Left forelimb (tissue), 1 donor: ENCODE measurements at places on chromosomes 3 and 15.

DNA sequence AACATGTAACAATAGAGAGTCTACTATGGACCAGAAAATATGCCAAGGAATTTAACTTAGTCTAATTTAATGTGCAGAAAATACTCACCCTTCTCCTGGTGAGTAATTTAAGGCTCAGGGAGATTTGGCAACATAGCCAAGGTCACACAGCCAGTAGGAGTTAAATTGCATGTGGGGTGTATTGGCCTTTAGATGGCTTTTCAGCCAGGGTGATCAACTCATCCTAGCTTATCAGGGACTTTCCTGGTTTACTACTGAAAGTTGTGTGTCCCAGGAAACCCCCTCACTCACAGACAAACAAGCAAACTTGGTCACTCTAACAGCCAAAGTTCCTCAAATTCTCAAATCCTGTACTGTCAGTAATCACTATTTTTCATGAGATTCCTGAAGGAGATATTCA, 2.6 kb upstream of the SLC9A9 start:
- no peak for DNase-seq

GRCh38 chr3:149019580-149019979, 28.2 kb downstream of the GYG1 start:
- DNase-seq = no peak

DNA sequence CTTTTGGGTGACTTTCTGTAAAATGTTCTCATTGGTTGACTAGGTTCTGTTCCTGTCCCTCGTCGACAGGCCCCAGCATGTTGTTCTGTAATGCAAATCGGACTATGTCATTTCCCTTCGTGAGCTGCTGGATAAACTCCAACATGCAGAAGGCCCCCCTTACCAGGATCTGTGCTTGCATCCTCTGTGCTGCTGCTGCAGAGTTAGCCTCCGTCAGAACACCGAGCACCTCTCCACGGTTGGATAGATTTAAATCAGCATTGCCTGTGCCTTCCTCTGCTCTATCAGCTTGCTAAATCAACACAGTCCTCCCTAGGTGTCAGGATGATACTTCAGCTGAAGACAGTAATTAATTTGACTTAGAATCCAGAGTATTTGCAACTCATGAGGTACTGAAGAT, 12.7 kb upstream of the MINDY4B start:
- no peak for DNase-seq

DNA sequence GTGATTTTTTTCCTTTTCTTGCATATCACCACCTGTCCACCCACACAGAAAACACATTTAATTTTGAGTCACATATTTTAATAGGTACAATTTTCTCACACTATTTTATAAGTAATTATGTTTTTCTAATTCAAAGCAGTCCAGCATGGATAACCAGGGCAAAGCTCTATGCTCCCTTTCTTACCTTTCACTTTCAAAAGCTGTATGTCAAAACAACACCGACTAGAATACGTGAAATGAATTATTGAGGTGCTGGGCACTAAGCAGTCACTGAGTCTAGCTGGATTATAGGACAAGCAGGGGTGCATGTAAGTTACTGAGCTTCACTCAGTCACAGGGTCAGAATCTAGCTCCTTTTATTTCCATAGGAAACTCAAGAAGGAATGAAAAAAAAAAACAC, 60.6 kb downstream of the LSAMP start:
- no peak for DNase-seq

- DNase-seq = no peak
Observed at GRCh38 chr15:92930054-92930621, 30.0 kb downstream of the CHD2 start.

- no peak for DNase-seq
Observed at GRCh38 chr15:50854601-50855490, 53.6 kb upstream of the AP4E1 start.

DNA sequence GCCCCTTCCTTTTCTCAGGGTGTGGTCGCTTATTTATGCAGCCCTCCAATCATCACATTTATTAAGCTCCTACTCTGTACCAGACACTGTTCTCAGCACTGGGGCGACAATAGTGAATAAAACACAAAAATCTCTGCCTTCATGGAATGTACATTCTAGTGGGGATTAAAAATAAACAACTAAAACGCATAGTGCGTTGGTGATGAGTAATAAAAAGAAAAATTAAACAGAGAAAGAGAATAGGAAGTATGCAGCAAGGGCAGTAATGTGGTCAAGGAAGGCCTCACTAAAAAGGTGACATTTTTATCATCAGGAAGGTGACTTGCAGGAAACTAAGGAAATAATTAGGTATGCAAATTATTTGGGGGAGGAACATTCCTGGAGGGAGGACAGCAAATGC, 5.1 kb downstream of the SLC51B start:
- no peak for DNase-seq

GRCh38 chr3:14863333-14864100, 44.8 kb downstream of the FGD5 start:
- no peak for DNase-seq

GRCh38 chr15:23497710-23498111, 50.7 kb upstream of the GOLGA6L2 start:
- DNase-seq = no peak

- no peak for DNase-seq
Observed at GRCh38 chr3:3998140-3998922, 199.1 kb downstream of the LRRN1 start.

DNA sequence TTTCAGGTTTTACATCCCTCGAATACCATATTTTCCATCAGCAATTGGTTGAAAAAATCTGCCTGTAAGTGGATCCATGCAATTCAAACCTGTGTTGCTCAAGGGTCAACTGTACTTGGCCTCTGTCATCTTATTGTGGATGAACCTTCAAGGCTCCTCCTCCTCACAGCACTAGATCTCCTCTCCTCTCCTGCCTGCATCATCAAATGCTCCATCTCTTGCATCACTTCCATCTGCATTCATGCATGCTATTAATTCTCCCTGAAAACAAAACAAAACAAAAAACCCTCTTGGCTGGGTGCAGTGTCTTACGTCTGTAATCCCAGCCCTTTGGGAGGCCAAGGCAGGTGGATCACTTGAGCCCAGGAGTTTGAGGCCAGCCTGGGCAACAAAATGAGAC, 10.1 kb downstream of the BCL2L10 start:
- no peak for DNase-seq

GRCh38 chr3:191119415-191120295, 79.4 kb upstream of the OSTN start:
- DNase-seq = no peak

DNA sequence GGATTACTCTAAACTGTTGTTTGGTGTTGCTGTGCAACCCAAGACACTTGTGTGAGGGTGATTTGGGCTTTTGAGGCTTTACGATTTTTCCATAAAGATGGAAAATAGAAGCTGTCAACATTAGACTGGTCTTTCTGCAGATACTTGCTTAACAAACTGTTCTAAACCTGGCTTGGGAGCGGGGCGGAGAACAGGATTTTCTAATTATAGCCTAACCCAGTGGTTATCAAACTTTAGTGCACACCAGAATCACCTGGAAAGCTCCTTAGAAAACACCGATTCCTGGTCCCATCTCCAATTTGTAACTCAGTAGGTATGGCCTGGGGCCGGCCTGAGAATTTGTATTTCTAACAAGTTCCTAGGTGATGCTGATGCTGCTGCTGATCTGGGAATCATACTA, 19.0 kb downstream of the GPR156 start:
- DNase-seq = no peak

GRCh38 chr3:15656342-15656741, 54.8 kb downstream of the BTD start:
- no peak for DNase-seq

DNA sequence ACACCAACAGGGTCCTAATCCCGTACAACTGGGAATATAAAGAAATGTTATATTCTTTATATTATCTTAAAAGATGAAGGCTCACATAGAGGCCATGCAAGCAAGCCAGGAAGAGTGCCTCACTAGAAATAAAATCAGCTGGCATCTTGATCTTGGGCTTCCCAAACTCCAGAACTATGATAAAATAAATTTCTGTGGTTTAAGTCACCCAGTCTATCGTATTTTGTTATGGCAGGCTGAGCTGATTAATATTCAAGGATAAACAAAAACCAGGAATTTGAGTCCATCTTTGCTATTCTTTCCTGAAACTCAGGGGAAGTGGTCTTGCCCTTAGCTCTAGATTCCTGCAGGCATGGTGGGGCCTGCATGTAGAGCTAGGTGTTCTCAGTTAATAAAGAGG, 42.7 kb downstream of the ATOSA start:
- DNase-seq = no peak

DNA sequence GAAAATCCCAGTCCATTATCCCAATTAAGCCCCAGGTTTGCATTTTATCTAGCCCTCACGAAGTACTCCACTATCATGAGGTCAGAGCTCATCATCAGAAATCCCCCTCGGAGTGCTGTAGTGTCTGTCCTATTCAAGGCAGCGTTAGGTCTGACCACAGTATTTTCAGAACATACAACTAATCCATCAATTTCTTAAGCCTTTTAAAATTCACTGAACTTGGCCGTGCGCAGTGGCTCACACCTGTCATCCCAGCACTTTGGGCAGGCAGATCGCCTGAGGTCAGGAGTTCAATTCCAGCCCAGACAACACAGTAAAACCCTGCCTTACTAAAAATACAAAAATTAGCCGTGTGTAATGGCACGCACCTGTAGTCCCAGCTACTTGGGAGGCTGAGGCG, 11.9 kb downstream of the VGLL4 start:
- no peak for DNase-seq

- no peak for DNase-seq
Observed at GRCh38 chr3:155745795-155746550, 1.1 kb upstream of the PLCH1 start.

DNA sequence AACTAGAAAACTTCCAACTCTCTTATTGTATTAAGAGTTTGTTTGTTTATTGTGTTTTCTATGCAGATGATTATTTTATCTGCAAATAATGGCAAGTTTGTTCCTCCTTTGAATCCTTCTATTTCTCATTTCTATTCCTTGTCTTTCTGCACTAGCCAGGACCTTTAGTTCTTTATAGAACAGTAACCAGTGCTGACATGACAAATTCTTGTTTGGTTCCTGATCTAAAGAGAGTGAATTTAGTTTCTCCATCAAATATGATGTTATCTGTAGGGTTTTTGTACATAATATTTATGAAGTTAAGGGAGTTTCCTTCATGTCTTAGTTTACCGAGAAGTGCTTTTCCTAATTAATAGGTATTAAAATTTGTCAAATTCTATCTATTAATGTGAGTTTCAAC, 100.8 kb upstream of the STRIT1 start:
- DNase-seq = no peak

GRCh38 chr15:71219645-71220044, 104.4 kb downstream of the THSD4 start:
- DNase-seq = no peak

- no peak for DNase-seq
Observed at GRCh38 chr15:75131269-75131643, 70.4 kb upstream of the C15orf39 start.

GRCh38 chr3:99962703-99963102, 145.0 kb downstream of the CMSS1 start:
- DNase-seq = no peak

GRCh38 chr3:187567021-187567420, 103.2 kb downstream of the SST start:
- no peak for DNase-seq

- DNase-seq = no peak
Observed at GRCh38 chr3:191340966-191341365, 10.6 kb upstream of the UTS2B start.

GRCh38 chr15:74060251-74060650, 22.1 kb downstream of the GOLGA6A start:
- no peak for DNase-seq

DNA sequence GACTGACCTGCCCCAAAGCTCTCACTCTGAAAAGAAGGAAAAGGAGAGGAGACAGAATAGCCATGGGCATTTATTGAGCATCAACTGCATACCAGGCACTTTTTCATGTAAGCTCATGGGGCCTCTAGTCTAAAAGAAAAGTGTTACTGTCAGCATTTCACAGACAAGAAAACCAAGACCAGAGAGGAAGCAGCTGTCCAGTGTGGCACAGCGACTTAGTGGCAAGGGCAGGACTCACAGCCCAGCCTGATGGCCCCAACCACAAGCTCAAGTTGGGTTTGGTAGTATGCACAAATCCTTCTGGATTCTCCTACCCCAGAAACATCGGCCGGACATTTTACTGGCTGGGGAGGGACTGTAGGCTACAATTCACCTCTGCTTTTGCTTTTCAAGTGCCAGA, 5.8 kb downstream of the EFCC1 start:
- no peak for DNase-seq

DNA sequence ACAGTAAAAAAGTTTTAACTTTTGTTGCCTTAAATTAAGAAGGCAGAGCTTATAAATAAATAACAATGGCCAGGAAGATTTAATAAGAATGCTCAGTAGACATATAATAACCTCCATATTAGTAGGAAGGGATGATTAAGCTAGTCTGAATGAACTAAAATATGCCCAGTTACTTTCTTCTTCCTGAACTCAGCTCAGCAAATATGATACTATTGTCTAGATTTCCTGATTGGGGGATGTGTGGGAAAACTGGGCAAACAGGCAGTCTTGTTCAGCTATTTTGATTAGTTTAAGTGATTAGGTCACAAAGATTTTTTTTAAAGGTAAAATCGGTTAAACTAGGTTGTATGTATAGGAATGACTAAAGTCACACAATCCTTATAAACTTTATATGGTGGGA, 167.2 kb upstream of the SLC2A2 start:
- DNase-seq = no peak

DNA sequence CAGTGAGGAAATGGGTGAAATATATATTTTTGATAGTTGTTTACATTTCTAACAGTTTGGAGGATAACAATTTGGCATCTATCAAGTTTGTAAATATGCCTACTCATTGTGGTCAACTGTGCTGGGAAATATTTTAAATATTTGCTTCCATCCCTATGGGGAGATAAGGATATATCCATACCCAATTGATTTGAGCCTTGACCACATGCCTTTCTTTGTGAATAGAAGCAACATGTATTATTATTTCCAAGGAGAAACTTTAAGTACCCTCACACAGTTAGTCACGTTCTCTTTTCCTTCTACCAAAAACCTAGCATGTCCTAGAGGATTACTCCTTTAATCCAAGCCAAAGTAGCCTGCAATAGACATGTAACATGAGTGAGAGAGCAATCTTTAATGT, 245.4 kb upstream of the CBLB start:
- no peak for DNase-seq

GRCh38 chr3:71078199-71078598, 505.3 kb downstream of the FOXP1 start:
- no peak for DNase-seq

DNA sequence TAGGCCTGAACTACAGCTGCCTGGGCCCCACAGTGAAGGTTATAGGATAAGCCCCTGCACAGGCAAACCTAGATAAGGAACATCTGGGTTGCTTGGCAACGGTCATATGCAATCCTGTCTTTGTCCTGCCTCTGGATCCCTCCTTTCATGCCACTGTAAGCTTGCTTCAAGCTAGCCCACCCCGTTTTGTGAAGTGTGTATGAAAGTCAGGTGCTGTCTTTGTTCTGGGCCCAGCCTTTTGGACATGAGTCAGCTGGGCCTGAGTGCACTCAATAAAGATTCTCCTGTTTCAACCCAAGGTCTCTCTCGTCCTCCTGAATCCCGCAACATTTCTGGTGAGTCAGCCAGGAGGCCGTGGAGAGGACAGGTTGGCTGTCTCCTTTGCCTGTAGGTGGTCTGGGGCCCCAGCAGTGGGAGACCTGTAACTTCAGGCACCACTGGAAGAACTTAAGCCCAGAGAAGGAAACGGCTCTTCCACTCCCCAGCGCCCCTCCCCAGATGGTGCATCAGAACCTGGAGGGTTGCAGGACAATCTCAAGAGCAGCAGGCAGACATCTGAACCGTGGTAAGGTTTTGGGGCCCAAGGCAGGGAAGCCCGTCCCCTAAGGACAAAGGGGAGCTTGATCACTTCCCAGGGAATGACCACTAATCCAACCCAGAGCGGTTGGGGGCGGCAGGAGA, 8.3 kb upstream of the SLC9C1 start:
- no peak for DNase-seq
